ENCODE measurements at places on chromosomes 4 and X. TPM values are rescaled to one million over a fixed set of nuclear protein-coding genes. Genes with fewer than 3 reads are reported as not detected.

SLC35A2 gene
- 22.4 TPM for polyA plus RNA-seq

GRIA2 gene
- polyA plus RNA-seq: 4.2 TPM

USP9X gene
- polyA plus RNA-seq: 26.4 TPM

PDZD4 gene
- 128 TPM for polyA plus RNA-seq

CT83 gene
- not detected for polyA plus RNA-seq

XPNPEP2 gene
- not detected for polyA plus RNA-seq

FATE1 gene
- polyA plus RNA-seq: 0.75 TPM

AREG gene
- not detected for polyA plus RNA-seq

OTUD6A gene
- polyA plus RNA-seq: not detected

MAB21L2 gene
- not detected for polyA plus RNA-seq

UGT2B10 gene
- not detected for polyA plus RNA-seq

CLTRN gene
- 1.6 TPM for polyA plus RNA-seq

COL4A5 gene
- polyA plus RNA-seq: 15.1 TPM

HPGDS gene
- 2.6 TPM for polyA plus RNA-seq

CITED1 gene
- polyA plus RNA-seq: 7.4 TPM

KCND1 gene
- 1.6 TPM for polyA plus RNA-seq

GLOD5 gene
- polyA plus RNA-seq: 1.2 TPM

KLHL13 gene
- 4.5 TPM for polyA plus RNA-seq

CYLC1 gene
- polyA plus RNA-seq: not detected

CXCL10 gene
- polyA plus RNA-seq: not detected

P2RY8 gene
- polyA plus RNA-seq: 0.34 TPM

SPON2 gene
- polyA plus RNA-seq: 3.1 TPM

RPS6KA3 gene
- 8.0 TPM for polyA plus RNA-seq

CDKL2 gene
- polyA plus RNA-seq: 1.6 TPM

CT45A2 gene
- polyA plus RNA-seq: not detected

DCHS2 gene
- 0.41 TPM for polyA plus RNA-seq

CENPVL1 gene
- not detected for polyA plus RNA-seq

HERC5 gene
- polyA plus RNA-seq: 2.4 TPM

AWAT2 gene
- not detected for polyA plus RNA-seq

UGDH gene
- polyA plus RNA-seq: 6.0 TPM

SCML2 gene
- 3.9 TPM for polyA plus RNA-seq

Data from brain (organoid and tissue), 16 donors.